ENCODE measurements at places on chromosomes 3 and 15.

DNA sequence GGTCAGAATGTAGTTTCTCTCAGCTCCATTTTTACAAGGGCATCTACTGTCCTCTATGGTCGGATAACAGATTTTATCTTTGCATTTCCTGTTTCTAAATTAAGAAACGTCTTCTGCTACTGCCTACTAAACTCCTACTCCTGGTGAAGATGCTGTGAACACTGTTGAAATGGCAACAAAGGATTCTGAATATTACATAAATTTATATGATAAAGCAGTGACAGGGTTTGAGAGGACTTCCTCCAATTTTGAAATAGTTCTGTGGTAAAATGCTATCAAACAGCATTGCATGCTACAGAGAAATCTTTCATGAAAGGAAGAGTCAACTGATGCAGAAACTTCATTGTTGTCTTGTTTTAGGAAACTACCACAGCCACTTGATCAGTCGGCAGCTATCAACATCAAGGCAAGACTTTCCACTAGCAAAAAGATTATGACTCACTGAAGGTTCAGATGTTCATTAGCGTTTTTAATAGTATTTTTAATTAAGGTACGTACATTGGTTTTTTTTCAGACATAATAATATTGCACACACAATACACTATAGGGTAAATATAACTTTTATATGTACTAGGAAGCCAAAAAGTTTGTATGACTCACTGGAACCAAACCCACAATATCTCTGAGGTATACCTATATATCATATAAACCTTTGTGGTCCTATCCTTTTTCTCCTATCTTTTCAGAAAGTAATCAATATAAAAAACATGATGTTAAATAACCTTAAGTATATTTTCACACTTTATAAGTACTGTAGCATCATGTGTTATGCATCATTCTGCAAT is 156.1 kb downstream of the STAG1 start:
- DNase-seq = no peak

- no peak for DNase-seq
Measured at GRCh38 chr3:62164746-62165145, 208.6 kb downstream of the FEZF2 start.

GRCh38 chr15:57355259-57355658 is 21.0 kb upstream of the CGNL1 start:
- DNase-seq = no peak

- no peak for DNase-seq
Measured at GRCh38 chr15:51334011-51334451, 4.4 kb downstream of the CYP19A1 start.

- DNase-seq = no peak
Measured at GRCh38 chr3:171533702-171534101, 73.5 kb upstream of the TNIK start.

DNA sequence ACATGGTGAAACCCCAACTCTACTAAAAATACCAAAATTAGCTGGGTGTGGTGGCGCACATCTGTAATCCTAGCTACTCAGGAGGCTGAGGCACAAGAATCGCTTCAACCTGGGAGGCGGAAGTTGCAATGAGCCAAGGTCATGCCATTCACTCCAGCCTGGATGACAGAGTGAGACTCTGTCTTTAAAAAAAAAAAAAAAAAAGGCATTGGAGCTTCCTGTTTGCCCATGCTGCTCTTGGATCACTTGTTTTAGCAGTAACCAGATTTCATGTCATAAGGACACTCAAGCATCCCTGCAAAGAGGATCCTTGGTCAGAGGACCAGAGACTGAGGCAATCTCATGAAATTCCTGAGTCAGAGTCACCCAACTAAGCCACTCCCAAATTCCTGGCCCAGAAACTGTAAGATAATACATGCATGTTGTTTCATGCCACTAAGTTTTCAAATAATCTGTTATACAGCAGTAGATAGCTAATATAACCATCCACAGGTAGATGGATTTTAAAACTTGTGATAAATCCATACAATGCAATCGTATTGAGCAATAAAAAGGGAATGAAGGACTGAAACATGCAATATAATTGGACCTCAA is 82.0 kb upstream of the XXYLT1 start:
- DNase-seq = no peak

GRCh38 chr3:192174283-192174682 is 553.1 kb downstream of the FGF12 start:
- DNase-seq = no peak

GRCh38 chr15:38374029-38374428 is 79.9 kb upstream of the FAM98B start:
- no peak for DNase-seq

GRCh38 chr3:108125153-108125543 is 34.3 kb upstream of the CD47 start:
- DNase-seq = no peak
